ENCODE measurements at places on chromosomes 3 and 15.

DNA sequence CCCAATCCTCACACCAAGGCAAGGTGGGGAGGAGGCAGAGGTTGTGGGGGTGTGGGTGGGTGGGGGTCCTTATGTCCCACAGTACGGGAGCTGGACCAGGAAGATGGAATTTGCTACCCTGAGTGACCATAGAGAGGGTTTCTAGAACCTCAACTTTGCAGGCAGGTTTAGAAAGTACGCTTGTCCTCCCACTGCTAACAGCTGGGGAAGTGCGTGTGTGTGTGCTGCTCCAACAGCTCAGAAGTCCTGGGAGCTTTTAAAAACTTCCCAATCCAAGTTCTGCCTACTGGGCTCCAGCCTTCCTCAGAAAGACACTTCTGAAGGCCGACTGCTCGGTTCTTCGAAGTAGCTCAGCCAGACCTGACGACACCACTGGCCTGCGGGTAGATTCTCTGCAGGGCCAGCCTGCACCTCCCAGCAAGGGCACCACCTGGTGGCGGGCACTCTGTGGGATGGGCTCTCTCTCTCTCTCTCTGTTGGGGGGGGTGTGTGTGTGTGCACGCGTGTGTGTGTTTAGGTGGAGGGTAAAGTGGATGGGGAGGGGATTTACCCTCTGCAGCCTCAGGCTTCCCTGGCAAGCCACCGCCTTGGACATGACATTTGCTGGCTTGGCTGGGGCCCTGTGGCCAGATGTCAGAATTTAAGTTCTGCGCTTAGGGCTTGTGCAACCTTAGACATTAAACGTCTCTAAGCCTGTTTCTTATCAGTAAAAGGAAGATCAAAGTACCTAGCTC is 15.6 kb downstream of the TMEM158 start:
- DNase-seq = no peak

DNA sequence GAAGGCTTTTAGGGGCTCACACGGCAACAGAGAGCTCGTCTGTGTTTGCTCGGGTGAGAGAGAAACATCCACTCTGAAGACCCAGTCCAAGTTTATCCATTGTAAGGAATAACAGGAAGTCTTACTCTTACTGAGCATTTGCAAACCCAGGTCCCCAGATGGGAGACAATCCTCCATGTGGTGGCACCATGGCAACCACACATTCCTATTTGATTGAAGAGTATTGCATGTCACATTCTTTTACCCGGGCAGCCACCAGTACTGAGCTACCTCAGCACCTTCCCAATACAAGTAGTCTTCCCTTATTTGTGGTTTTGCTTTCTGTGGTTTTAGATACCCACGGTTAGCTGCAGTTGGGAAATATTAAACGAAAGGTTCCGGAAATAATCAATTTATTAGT is 302.9 kb upstream of the RASGRP1 start:
- no peak for DNase-seq

- DNase-seq = no peak
These were observed 31.4 kb downstream of the ANKRD28 start for GRCh38 chr3:15766406-15766805.

DNA sequence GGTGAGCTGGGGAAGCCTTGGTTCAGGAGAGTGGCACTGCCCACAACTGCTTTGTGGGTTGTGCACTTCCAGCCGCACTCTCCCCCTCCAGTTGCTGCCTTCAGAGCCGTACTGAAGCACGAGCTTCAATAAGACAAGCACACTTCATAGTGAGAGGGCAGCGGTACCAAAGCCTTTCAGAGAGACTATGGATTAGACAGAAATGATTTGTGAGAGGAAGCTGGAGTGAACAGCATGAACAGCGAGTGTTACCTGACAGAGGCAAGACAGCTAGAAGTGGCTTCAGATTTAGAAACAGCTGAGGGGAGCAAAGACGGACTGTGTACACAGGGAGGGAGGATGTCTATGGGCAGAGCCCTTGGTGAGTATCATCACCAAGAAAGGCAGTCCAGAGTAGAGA is 31.1 kb downstream of the HCLS1 start:
- peak; percentile 75 for DNase-seq

DNA sequence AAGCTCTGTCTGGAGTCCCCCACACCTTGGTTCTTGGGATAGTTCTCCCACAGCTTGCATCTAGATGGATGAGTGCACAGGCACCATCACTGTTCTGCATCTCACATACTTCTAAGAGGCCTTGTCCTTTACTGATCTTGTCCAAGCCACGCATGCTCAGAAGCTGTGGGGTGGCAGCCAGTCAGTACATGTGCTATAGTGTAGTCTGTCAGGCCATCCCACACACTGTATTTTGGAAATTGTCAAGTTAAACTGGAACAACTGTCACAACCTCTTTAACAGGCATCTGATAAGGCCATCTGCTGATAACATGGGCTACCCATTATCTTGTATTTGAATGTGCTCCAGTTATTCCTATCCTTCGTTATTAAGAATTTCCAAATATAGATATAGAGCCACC is 296.5 kb upstream of the AZI2 start:
- no peak for DNase-seq

- DNase-seq = no peak
These were observed 16.0 kb downstream of the CD200 start for GRCh38 chr3:112348943-112349342.

- DNase-seq = no peak
These were observed 68.9 kb upstream of the TLE3 start for GRCh38 chr15:70166506-70167087.

- no peak for DNase-seq
These were observed 15.9 kb downstream of the ABTB1 start for GRCh38 chr3:127688416-127689265.

GRCh38 chr3:156648086-156648485 is 26.3 kb upstream of the TIPARP start:
- no peak for DNase-seq

GRCh38 chr3:62999158-62999557 is 123.9 kb upstream of the CADPS start:
- DNase-seq = no peak

GRCh38 chr15:57727031-57727430 is 20.5 kb downstream of the POLR2M start:
- DNase-seq = no peak

- DNase-seq = no peak
These were observed 30.5 kb upstream of the ZFAND6 start for GRCh38 chr15:80028937-80029336.

DNA sequence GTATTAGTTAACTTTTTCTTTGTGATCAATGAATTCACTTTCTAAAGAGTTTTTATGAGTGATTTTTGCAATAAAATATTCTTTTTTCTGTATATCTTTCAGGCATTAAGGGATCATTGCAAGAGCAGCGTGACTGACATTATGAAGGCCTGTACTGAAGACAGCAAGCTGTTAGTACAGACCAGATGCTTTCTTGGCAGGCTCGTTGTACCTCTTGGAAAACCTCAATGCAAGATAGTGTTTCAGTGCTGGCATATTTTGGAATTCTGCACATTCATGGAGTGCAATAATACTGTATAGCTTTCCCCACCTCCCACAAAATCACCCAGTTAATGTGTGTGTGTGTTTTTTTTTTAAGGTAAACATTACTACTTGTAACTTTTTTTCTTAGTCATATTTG is 24.4 kb downstream of the SELENOT start:
- DNase-seq = no peak

DNA sequence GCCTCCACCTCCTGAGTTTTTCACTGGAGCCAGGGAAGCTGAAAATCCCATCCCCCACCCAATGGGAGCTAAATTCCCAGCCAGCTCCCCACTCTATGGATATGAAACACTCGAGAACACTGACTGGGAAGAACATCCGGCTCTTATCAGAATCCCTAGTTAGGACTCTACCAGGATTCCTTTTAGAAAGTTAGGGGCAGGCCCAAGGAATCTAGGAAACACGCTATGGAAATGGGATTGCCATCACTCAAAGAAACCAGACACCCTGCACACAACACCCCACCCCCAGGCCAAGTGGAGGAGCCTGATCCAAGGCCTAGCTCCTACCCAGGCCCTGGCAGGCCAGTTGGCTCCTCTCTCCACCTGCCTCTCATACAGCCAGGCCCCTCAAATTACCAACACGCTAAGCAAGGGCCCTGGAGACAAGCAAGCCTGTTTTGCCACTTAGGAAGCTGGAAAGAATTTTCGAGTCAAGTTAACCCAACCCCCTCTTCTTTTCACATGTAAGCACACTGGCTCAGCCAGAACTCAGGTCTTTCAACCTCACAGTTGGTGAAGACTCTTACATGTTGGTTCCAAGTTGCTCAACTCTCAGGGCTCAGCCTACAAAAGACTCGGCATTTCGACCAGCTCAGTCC is 75.5 kb downstream of the RBPMS2 start:
- no peak for DNase-seq

- no peak for DNase-seq
These were observed 156.9 kb downstream of the ATP8B4 start for GRCh38 chr15:49962044-49962602.

- DNase-seq = no peak
These were observed 28.6 kb downstream of the MAGEF1 start for GRCh38 chr3:184683234-184683633.

DNA sequence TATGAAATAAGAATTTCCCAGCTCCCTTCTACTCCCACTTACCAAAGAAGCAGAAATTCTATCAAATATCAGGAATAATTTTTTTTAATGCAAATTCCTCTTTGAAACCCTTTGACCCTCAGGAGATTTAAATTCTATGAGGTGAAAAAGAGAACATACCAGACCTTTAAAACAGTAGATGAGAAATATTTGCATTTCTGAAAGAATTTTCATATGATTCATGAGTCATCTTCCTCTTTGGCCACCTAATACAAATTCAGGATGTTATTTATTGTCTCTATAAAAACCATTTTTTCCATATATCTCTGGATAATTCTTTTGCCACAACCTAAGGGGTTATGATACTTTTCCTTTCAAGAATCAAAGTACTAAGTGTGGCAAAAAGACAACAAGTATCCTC is 67.3 kb upstream of the ST3GAL6 start:
- no peak for DNase-seq

DNA sequence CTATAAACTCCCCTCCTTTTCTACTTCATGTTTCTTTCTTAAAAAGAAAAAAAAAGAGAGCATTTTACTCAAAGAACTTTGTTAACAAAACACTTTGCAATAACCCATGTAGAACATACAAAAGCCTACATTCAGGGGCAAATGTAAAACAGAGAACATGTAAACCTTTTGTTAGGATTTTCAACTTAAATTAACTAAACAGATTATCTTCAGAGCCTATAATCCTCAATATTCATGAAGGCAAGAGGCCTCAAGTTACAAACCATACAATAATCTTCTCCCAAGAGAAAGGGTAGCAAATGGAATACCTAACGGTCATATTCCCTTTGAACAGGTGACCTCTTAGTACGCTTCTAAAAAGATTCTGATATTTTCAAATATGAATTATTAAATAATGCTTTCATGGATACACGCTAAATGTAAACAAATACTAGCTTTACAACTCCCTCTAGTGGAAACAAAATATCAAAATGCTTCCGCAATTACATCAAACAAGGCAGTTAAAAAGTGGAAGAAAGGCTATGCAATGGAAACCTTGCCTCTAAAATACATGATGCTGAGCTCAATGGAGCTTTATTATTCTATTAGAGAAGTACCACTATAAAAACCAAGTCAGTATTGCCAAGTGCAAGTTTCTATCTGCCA is 9.9 kb downstream of the CEP152 start:
- DNase-seq = no peak

DNA sequence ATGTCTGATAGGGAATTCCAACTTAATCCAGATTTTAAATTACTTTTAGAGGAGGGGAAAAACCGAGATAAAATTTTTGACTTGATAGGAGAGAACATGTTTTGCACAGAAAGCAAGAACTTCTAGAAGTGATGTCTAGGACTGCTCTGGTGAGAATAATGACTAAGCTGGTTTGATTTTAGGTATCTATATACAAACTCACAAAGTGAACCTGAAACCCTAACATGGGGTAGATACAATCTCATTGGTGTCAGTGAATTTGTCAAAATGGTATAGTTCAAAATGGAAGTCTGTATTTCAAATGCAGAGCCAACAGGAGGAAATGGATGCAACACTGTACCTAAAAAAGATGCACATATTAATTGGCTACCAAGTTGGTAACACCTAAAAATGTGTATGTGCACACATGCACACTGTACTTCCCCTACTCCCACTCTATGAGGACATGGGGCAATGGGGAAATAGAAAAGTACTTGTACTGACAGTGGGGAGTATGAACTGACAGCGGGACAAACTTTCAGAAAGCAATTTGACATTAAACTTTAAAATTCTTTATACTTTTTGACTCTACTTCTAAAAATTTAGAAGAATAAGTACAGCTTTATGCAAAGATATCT is 53.0 kb downstream of the NR1I2 start:
- no peak for DNase-seq

- DNase-seq = no peak
These were observed 27.8 kb downstream of the IFT80 start for GRCh38 chr3:160370987-160371857.

DNA sequence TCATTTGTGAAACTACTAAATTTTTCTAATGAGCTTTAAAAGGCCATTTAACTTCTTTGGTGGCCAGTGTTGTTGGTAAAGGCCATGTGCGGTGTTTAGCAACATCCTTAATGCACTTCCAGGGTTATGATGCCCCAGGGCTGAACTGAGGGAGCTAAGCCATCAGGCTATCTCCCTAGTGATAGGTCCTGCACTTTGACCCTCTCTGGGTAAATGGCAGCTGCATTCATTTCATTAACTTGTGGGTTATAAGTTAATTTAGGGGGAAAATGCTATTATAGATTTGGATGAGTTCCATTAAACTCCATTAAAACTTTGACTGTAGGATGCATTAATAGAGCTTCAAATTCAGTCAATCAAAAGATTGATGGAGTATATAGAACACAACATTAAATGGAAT is 366.7 kb upstream of the ZNF717 start:
- DNase-seq = no peak

DNA sequence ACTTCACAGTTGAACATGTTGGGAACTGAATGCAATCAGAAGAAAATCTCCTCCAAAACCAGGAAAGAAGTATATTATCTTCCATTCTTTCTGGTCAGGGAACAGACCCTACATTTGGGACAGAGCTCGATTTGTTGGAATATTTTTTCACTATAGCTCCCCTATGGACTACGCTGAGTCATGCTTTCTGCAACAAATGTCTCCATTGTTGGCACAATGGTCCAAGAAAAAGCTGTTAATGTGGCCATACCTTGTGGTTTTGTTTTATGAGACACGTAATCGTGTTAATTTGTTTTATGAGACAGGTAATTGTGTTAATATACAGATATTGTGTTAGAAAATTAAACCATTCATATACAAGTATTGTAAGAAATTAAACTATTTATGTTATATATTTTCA is 101.4 kb downstream of the TGFBR2 start:
- DNase-seq = no peak
